Stimulated activated naive B cell treated with anti-CD40 and anti-IgM and Interleukin-4, amounts not matched to agents 10 μg/mL and 1 μg/mL and 100 μg/mL, for 72 hours (primary cell): ENCODE measurements at places on chromosomes 4 and X.
A peak's percentile ranks its signal among the peaks of the same experiment; 100 is the strongest.

GRCh38 chr4:113316879-113317278 is 267.4 kb downstream of the ANK2 start:
- H3K36me3 ChIP-seq = no peaks in the 10 kb centered on the region
- H3K4me3 ChIP-seq = peak overlapping the region; percentile 7
- H3K27me3 ChIP-seq = no peaks in the 10 kb centered on the region
- DNase-seq = peak; percentile 38
- H3K4me1 ChIP-seq = peaks cover 6% of the 10 kb centered on the region
- H3K27ac ChIP-seq = peak overlapping the region; percentile 48

- H3K27me3 ChIP-seq = no peaks in the 10 kb centered on the region
- no peaks in the 10 kb centered on the region for H3K4me1 ChIP-seq
- no peak overlapping the region for H3K27ac ChIP-seq
- no peak for DNase-seq
- no peaks in the 10 kb centered on the region for H3K36me3 ChIP-seq
Observed at GRCh38 chr4:89009115-89009514, 47.9 kb downstream of the FAM13A start.

- DNase-seq = no peak
- no peaks in the 10 kb centered on the region for H3K36me3 ChIP-seq
- H3K27me3 ChIP-seq = no peaks in the 10 kb centered on the region
Observed at GRCh38 chr4:69066945-69067344, 29.3 kb upstream of the UGT2B7 start.

DNA sequence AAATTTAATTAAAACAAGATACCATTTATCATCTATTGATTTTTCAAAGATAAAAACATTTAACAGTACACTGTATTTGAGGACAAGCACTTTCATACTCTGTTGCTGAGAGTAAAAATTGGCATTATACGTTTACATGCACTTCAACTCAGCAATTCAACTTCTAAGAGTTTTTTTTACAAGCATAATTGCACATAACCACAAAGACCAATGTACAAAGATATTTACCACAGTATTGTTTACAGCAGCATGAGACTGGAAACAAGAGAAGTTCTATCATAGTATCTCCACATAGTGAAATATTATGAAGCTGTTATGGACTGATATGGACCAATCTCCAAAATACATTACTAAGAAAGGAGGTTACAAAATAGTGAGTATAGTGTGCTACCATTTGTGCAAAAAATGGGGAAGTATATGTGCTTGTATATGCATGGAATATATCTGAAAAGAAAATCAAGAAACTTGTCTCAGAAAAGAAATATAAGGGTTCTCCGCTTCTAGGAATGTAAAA is 10.9 kb downstream of the GAB3 start:
- no peak for DNase-seq
- peaks cover 25% of the 10 kb centered on the region for H3K4me1 ChIP-seq
- H3K27me3 ChIP-seq = no peaks in the 10 kb centered on the region
- H3K27ac ChIP-seq = no peak overlapping the region

- H3K4me1 ChIP-seq = peaks cover 11% of the 10 kb centered on the region
- H3K36me3 ChIP-seq = no peaks in the 10 kb centered on the region
- peaks cover 37% of the 10 kb centered on the region for H3K27me3 ChIP-seq
- no peak overlapping the region for H3K27ac ChIP-seq
- no peak overlapping the region for H3K4me3 ChIP-seq
Observed at GRCh38 chr4:5874811-5875449, 18.0 kb downstream of the CRMP1 start.

GRCh38 chrX:37504991-37505390 is 66.5 kb upstream of the LANCL3 start:
- no peaks in the 10 kb centered on the region for H3K36me3 ChIP-seq
- no peak for DNase-seq
- no peak overlapping the region for H3K4me3 ChIP-seq
- no peaks in the 10 kb centered on the region for H3K4me1 ChIP-seq
- no peak overlapping the region for H3K27ac ChIP-seq
- H3K27me3 ChIP-seq = no peaks in the 10 kb centered on the region

- no peaks in the 10 kb centered on the region for H3K27me3 ChIP-seq
- H3K36me3 ChIP-seq = no peaks in the 10 kb centered on the region
- no peak overlapping the region for H3K27ac ChIP-seq
- DNase-seq = no peak
- H3K4me1 ChIP-seq = peaks cover 5% of the 10 kb centered on the region
- no peak overlapping the region for H3K4me3 ChIP-seq
Observed at GRCh38 chrX:109831326-109831985, 98.4 kb upstream of the ACSL4 start.

GRCh38 chr4:100841911-100842310 is 324.1 kb upstream of the EMCN start:
- H3K4me1 ChIP-seq = no peaks in the 10 kb centered on the region
- H3K36me3 ChIP-seq = no peaks in the 10 kb centered on the region
- peaks cover 15% of the 10 kb centered on the region for H3K27me3 ChIP-seq
- no peak for DNase-seq
- no peak overlapping the region for H3K27ac ChIP-seq

DNA sequence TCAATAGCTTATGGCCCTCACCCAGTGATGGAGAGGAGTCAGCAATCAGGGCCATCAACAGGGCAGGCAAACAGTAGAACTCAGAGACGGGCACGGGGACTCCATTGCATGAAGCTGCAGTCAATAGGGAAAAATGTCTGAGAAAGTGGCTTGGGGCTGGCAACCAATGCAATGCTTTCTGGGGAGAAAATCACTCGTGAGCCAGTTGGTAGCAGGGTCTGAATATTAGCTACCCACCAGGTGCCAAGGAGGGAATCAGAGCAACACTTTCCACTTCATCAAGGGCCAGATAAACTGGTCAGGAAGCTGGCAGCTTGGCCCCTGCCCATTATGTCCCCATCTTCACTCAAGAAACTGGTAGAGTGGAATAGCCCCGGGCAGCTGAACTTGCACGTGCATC is 80.7 kb downstream of the STARD8 start:
- H3K27me3 ChIP-seq = peaks cover 24% of the 10 kb centered on the region
- no peak overlapping the region for H3K4me3 ChIP-seq
- no peak for DNase-seq
- H3K27ac ChIP-seq = no peak overlapping the region

DNA sequence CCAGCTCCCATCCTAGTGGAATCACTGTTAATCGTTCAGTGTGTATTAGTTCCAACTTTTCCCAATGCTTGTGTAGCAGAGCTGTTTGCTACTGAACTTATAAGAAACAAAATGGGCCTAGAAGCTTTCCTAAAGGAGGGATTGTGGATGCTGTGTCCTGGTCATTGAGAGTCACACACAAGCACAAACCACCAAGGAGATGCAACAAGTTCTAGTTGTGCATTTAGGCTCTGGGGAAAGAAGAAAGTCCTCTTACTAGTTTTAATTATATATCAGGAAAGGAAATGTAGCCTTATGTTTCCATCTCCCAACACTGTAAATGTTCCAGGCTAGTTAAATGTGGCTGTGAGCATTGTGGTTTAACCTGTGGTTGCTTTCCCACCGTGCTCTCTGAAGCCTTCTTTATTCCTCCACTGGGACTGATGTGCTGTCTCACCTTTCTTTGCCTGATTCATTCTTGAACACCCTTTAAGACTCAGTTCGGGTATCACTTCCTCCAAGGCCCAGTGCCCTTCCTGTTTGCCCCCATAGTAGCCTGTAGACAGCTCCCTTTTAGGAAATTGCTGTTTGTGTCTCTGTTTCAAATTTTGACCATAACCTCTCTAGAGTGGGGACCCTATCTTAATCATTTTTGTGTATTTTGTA is 34.3 kb downstream of the ATP10D start:
- H3K4me3 ChIP-seq = no peak overlapping the region
- H3K36me3 ChIP-seq = peaks cover 13% of the 10 kb centered on the region
- H3K27ac ChIP-seq = peak overlapping the region; percentile 65
- peaks cover 19% of the 10 kb centered on the region for H3K4me1 ChIP-seq
- DNase-seq = peak; percentile 24

DNA sequence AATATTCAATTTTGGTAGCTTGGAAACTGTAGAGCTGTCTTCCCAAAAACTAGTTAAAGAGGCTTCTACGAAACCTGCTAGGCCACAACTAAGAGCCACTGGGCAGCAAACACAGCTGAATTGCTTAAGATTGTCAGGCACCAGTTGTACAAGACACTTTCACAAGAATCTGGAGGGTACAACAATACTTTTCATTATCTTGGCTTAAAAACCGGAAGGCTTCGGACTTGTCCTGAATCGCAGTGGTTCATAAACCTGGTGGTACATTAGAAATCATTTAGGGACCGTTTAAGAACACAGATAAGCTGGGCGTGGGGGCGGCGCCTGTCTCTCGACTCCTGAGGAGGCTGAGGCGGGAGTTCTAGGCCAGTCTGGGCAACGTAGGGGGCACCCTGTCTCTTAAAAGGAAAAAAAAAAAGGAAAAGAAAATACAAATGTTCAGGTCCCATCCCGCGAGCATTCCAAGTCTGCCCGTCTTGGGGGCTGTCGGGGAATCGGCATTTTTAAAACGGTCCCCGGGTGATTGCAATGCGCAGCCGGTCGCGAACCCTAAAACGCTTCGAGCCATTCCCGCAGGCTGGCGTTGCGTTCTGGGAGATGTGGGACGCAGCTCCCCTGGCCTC is 763 bp downstream of the PYURF start:
- peak overlapping the region; percentile 99 for H3K4me3 ChIP-seq
- peaks cover 9% of the 10 kb centered on the region for H3K36me3 ChIP-seq
- no peaks in the 10 kb centered on the region for H3K27me3 ChIP-seq
- H3K4me1 ChIP-seq = peaks cover 8% of the 10 kb centered on the region
- no peak for DNase-seq

- no peak overlapping the region for H3K27ac ChIP-seq
- DNase-seq = no peak
- no peaks in the 10 kb centered on the region for H3K27me3 ChIP-seq
- no peaks in the 10 kb centered on the region for H3K36me3 ChIP-seq
- no peak overlapping the region for H3K4me3 ChIP-seq
Observed at GRCh38 chr4:107570952-107571351, 149.1 kb downstream of the PAPSS1 start.

DNA sequence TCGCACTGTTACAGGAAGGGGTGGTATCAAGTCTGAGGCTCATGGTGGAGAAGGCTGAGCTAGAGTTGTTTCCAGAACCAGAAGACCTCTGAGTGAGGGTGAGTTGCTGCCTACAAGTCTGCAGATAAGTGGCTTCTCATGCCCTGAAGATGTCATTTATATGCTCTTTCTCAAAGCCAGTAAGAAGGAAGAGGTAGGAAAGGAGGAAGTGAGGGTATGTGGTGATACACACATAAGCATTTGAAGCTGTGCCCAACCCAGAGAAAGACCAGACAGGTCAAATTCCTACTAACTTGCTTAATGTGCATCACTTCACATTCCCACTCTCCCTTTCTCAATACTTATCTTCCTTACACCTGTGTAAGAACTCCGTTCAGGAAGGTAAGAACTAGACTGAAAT is at the start of gene PPBP:
TSS of gene PPBP (minus strand) at position 130 of the 400 bp plus-strand sequence. CDS start at position 43, 87 bp downstream.
- H3K4me1 ChIP-seq = no peaks in the 10 kb centered on the region
- H3K36me3 ChIP-seq = no peaks in the 10 kb centered on the region
- no peak for DNase-seq
- H3K27ac ChIP-seq = no peak within 1 kb of the TSS
- no peak within 1 kb of the TSS for H3K4me3 ChIP-seq

DNA sequence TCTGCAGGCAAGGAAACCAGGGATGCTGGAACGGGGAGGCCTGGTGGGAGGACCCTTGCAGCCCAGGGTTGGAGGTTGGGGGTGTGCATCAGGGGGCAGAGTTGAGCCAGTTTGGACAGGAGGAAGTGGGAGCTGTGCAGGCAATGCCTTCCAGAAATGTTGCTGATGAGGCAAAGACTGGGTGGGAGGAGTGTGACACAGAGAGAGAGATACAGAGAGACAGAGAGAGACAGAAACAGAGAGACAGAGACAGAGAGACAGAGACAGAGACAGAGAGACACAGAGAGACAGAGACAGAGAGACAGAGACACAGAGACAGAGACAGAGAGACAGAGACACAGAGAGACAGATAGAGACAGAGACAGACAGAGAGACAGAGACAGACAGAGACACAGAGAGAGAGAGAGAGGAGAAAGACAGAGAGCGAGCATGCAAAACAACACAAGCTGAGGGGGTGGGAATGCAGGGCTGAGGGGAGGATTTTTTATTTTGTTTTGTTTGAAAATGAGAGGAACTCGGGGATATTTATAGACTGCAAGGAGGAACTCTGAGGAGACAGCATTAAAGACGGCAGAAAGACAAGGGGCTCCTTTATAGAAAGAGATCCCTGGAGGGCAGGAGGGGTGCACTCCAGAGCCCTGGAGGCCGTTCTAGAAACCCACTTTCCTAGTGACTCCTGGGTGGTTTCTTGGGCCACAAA is 1.9 kb upstream of the HAUS3 start:
- peak overlapping the region; percentile 20 for H3K4me3 ChIP-seq
- peak overlapping the region; percentile 33 for H3K27ac ChIP-seq
- H3K4me1 ChIP-seq = peaks cover 23% of the 10 kb centered on the region
- peaks cover 11% of the 10 kb centered on the region for H3K36me3 ChIP-seq
- DNase-seq = no peak

DNA sequence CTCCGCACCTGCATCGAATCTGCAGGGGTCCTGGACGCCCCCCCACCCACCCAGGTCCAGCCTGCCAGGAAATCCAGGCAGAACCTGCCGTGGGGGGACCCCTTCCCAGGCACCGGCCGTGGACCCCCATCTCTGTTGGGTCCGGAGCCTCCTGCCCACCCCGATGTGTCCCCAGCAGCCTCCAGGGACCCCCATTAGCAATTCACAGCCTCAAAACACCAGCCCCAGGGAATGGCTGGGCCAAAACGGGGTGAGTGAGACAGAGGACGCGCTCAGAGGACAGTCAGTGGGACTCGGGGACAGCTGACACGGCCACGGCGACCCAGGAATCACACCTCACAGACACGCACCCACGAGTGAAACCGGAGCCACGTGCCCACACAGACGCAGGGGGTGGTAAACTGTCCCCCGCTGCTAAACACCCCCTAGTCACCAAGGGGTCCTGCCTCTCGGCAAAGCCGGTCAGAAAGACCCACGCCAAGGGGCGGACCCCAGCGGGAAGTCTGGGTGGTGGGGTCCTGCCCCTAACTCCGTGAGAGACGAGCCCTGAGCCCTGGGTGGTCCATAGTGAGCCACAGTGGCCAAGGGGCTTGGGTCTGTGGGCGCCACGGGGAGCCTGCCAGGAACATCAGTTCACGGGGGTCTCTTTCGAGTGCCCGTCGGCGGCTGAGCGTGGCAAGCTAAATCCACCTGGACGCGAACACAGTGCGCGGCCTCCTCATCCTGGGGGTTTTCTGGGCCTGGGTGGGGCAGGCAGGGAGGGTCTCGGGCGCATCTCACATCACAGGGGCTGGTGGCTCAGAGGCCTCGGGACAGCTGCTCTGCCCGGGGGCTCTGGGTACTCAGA is 126.5 kb upstream of the NKX1-1 start:
- H3K4me1 ChIP-seq = no peaks in the 10 kb centered on the region
- no peaks in the 10 kb centered on the region for H3K36me3 ChIP-seq
- no peak for DNase-seq
- no peak overlapping the region for H3K27ac ChIP-seq
- peaks cover 25% of the 10 kb centered on the region for H3K27me3 ChIP-seq

DNA sequence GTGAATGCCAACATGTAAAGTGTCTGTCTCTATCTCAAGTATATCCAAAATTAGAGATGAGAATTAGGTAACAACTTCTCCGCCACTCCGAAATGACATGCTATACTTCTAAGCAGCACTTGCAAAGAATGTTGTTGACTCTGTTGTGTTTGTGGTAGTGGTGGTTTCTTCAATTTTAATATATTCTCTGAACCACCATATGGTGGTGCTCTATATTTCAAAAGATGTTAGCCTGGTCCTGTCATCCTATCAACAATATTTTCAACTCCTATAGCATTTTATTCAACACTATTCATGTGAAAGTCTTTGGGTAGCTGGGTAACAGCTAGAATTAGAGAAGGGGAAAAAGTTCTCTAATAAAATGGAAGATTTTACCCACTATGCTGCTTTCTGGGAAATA is 1622.8 kb upstream of the IGFBP7 start:
- no peaks in the 10 kb centered on the region for H3K4me1 ChIP-seq
- H3K4me3 ChIP-seq = no peak overlapping the region
